ENCODE measurements at places on chromosomes 5 and 9.

DNA sequence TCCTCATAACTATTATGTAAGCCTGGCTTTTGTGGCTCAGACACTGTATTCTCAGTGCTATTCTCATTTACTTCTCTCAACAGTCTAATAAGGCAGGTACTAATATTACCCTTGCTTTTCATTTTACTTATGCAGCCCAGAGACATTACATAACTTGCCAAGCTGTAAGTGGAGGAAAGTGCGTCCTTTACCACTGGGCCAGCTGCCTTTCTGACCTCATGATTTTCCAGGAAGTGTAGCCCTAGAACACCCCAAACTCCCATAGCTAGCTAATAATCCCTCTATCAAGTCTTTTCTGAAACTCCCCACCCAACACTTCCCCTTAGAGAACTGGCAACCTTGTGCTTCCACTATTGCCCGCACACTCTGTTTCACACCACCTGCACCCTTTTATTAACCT is 192.9 kb upstream of the HMHB1 start:
- DNase-seq = no peak

GRCh38 chr5:60992871-60993270 is 47.9 kb downstream of the NDUFAF2 start:
- no peak for DNase-seq

DNA sequence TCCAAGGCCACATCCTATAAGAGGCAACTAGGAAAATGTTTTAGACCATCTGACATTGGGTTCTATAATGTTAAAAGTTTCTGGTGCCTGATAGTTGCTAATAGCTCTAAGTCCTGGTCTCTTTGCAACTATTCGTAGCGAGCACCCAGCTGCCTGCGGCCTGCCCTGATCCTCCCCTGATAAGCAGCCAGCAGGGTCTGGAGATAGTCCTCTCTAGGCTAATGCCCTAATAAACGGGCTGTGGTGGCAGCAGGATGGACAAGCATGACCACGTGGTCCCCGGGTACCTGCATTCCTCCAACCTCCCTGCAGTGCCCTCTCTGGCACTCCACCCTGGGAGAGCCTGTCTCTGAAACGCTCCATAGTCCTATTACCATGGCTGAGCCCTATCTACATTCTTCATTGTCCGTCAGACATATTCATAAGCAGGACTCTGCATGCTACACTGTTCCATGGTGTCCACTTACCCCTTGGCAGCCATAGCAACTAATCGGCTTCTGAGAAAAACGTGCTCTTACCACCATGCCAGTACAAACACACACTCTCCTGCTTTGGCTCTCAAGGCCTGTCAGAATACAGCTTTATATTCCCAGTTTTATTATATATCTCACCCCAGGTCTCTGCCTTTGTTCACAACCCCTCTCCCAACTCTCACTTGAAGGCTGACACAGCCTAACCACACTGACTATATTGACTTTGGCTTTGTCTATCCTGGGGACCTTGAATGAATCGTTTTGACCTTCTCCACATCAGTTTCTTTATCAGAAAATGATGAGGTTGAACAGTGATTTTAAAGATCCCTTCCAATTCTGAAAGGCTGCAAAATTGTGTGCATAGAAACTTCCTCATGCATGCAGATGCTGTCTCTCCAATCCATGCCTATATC is 49.9 kb upstream of the DAPK1 start:
- no peak for DNase-seq

- DNase-seq = no peak
These were observed 74.8 kb upstream of the PIK3R1 start for GRCh38 chr5:68140763-68141162.

- peak; percentile 60 for DNase-seq
These were observed at the start of gene WNK2 for GRCh38 chr9:93183663-93184431. WNK2 (plus strand) TSS chr9:93184139; CDS start chr9:93184930, 791 bp downstream.

DNA sequence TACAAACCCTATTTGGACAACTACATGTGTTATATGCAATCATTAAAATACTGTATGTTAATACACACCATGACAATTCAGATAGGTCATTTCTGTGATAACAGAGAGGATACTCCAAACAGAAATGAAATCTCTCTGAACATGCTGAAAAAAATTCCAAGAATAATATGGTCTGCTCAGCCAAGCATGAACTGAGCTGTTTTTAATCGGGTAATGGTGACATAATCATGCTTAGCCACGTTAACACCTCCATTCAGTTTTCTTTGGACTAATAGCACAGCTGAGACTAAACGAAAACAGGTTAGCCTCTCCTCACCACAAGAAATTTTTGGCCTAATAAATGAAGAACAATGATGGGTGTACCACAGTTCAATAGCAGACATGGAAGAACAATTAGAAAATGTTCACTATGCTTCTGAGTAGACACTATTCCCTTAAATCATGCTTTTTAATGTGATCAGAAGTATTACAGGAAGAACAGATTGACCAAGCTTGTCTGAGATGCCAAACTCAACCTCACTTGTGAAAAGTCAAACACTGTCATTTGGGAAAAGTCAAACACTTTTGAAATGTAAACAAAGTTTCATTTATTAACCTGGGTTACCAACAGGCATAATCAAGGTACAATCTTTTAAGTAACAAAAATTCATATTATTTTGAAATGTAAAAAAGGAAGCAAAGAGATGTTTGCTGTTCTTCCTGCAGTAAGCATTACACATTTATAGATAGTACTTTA is 19.4 kb downstream of the RAB14 start:
- DNase-seq = no peak

DNA sequence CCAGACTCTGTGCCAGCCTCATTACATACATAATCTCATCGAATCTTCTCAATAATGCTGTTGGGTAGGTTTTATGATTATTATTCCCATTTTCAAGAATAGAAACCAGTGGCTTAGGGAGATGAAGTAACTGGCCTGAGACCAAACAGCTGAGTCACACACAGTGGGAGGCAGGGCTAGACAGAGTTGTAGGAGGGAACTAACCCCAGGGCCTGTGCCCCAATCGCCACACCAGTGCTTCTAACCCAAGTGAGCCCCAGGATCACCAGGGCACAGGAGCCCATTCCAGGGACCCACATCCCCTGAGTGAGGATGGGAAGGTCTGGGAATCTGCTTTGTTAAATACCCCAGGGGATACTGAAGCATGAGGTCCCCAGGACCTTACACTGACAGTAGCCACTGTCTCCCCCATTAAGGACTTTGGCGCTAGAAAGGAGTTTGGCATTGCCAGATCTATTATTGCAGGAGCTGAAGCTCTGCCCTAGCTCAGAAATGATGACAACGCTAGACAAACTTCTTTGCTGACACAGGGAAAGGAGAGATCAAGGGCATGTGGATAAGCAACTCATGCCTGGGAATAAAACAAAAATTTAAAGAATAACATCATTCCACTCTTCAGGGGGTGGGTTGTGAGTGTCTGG is 63.8 kb upstream of the PPARGC1B start:
- no peak for DNase-seq

- DNase-seq = no peak
These were observed 47.0 kb upstream of the ZNF169 start for GRCh38 chr9:94212091-94212490.

- no peak for DNase-seq
These were observed 11.1 kb downstream of the SMU1 start for GRCh38 chr9:33065157-33066076.

GRCh38 chr9:97980479-97980803 is 2.7 kb upstream of the ANP32B start:
- DNase-seq = no peak

- DNase-seq = no peak
These were observed 13.4 kb downstream of the OXCT1 start for GRCh38 chr5:41856644-41857491.

DNA sequence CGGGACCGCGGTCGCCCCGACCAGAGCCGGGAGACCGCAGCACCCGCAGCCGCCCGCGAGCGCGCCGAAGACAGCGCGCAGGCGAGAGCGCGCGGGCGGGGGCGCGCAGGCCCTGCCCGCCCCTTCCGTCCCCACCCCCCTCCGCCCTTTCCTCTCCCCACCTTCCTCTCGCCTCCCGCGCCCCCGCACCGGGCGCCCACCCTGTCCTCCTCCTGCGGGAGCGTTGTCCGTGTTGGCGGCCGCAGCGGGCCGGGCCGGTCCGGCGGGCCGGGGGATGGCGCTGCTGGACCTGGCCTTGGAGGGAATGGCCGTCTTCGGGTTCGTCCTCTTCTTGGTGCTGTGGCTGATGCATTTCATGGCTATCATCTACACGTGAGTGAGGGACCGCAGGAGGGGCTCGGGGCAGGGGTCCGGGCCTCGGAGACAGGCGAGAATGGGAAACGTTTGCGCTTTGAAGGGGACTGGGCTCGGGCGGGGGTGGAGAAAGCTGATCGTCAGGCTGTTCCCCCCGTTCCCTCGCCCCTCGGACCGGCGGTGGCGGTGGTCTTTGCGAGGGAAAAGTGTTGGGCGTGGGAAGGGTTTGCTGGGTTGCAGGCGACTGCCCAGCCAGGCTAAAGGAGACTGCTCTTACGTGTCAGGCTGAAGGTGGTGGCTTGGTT is 457 bp downstream of the UGCG start:
- peak; percentile 80 for DNase-seq

GRCh38 chr5:100796851-100797250 is 106.2 kb downstream of the ST8SIA4 start:
- DNase-seq = no peak

GRCh38 chr5:55324815-55325418 is 17.1 kb downstream of the MTREX start:
- DNase-seq = no peak

DNA sequence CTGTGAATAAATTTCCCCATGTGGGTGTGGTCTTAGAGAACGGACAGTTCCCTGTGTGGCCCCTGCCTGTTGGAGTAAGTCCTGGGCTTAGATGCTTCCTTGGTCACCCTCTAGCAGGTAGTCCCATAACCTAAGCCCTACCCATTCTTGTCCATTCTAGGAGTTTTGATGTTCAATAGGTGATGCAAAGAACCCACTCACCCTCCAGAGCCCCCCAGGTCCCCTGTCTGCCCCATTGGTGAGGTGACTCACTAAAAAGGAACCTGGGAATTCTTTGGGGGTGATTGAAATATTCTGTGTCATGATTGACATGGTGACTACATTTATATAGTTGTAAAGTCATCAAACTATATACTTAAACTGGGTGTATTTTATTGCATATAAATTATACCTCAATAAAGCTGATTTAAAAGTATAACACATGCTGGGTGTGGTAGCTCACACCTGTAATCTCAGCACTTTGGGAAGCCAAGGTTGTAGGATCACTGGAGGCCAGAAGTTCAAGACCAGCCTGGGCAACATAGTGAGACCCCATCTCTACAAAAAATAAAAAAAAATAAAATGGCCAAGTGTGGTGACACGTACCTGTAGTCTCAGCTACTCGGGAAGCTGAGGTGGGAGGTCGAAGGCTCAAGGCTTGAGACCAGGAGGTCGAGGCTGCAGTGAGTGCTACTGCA is 20.8 kb upstream of the GTF3C5 start:
- DNase-seq = no peak

DNA sequence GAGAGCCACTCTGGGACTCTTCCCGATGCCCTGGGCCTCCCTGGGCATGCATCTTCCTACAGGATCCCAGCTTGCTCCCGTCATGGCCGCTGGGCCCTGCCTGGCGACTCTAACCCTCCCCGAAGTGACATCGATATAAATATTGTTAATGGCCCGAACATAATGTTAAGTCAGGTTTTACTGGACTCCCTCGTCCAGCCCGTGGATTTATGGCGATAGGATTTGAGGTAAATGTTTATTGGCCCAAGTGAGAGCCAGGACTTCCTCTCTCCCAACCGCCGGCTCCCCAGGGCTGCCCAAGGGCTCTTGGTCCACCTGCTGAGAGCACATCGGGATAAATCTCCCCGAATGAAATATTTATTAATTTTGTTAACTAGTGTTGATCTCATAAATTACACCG is 246.3 kb downstream of the PBX3 start:
- no peak for DNase-seq

DNA sequence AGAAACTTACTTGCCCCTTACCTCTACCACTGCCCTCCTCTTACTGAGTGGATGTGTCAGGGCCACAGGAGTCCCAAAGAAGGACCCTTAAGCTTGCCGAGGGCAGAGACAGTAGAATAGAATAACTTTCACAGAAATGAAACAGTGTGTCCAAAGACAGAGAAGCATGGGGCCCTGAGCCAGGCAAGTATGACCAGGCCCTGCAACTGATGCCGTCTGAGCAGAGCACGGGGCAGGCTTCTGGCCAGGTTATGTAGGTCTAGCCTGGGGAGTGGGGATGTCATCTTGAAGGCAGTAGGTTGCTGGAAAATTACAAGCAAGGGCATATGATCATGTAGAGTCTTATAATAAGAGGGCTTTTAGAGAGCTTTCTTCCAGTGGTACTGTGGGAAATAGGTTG is 415.4 kb downstream of the KDM4C start:
- no peak for DNase-seq

- no peak for DNase-seq
These were observed 432.4 kb upstream of the SMC2 start for GRCh38 chr9:103661663-103662062.

- no peak for DNase-seq
These were observed 21.6 kb upstream of the PIP5K1B start for GRCh38 chr9:68683433-68683832.

GRCh38 chr5:136129445-136129844 is 3.2 kb upstream of the SMAD5 start:
- no peak for DNase-seq

GRCh38 chr9:117616431-117616831 is 87.8 kb upstream of the TLR4 start:
- DNase-seq = no peak

- no peak for DNase-seq
These were observed 469.8 kb downstream of the ACTL7B start for GRCh38 chr9:108386032-108386431.

GRCh38 chr9:91842358-91843049 is 107.5 kb downstream of the ROR2 start:
- no peak for DNase-seq

DNA sequence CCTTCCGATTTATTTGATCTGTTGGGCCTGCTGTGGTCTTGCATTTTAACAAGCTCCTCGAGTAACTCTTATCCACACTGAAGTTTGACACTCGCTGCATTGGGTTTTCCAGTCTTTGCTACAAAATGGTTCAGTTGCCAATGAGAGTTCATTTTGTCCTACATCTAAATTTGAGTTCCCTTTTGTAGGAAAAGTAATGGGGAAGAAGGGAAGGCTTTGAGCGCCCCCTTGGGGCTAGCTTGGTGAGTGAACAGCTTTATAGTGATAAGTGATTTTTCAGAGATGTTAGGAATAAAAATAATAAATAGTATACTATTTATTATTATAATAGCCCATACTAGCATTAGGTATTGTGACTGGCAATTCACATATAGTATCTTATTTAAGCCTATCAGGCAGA is 89.9 kb upstream of the GNAQ start:
- peak; percentile 9 for DNase-seq

DNA sequence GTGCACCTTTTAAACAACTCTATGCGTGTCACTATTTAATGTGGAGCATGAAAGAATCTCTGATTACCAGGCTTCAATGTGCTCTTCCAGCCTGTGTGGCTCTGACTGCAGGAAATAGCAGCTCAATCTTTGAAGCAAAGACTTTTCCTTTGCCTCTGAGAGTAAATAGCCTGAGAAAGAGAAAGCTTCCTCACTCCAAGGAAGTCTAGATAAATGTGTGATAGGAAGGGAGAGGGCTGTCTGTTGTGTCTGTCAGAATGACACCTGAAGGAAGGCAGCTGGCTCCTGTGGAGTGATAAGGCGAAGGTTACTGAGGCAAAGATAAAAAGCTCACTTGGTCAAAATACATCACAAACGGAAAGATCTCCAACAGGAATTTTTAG is 205.3 kb upstream of the HAPLN1 start:
- DNase-seq = no peak
